GM12878 (cell line): ENCODE measurements at places on chromosomes 1 and 21. TPM values are rescaled to one million over a fixed set of nuclear protein-coding genes. Genes with fewer than 3 reads are reported as not detected.

GRCh38 chr1:22053861-22054770 lies 1.6 kb downstream of the CDC42 start:
- no peak for DNase-seq

DNA sequence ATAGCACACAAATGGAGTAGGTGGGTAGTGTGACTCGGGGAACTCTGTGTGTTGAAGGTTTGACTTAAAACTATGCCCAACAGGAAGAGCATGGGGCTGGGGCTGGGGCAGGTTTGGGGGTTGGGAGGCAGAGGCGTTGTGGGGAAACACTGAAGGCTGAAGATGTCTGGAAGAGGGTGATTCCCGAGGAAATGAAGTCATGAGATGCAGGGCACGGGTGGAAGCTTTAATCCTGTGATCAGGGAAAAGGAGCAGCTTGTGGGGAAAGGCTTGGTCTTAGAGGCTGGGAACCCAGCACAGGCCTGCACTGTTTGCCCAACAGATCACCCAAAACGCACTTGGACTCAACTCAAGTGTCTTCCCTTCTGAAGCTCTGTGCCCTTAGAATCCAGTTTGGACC lies 26.6 kb upstream of the CTBS start:
- DNase-seq, result no peak

DNA sequence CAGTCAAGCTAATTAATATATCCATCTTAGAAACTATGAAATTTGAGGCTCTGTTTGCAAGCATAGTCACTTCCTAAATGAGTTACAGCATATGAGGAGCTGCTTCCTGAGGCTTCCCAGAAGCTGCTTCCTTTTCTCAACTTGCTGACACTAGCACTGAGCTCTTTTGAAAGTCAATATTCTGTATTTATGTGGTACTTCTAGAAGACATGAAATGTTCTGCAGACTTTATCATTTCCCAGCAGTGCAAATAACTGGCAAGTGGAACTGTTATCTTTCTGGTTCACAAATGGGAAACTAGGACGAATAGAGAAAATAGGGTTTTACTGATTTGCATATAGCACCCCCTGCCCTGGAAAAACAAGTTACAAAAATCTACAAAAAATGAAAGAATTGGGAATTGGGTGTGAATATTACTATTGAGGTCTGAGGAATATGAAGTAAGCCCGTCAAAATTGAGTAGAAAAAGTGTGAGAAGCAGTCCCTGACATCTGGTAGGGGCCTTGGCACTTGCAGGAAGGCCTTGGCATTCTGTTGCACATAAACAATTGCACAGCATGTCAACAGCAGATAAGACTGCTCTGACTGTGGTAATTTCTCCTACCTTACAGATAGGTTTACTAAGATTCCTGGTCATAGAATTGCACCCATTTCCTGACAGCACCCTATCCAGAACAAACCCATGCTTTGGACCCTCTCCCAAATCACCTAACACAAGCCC lies 7.1 kb downstream of the GIPC2 start:
- no peak for DNase-seq

DNA sequence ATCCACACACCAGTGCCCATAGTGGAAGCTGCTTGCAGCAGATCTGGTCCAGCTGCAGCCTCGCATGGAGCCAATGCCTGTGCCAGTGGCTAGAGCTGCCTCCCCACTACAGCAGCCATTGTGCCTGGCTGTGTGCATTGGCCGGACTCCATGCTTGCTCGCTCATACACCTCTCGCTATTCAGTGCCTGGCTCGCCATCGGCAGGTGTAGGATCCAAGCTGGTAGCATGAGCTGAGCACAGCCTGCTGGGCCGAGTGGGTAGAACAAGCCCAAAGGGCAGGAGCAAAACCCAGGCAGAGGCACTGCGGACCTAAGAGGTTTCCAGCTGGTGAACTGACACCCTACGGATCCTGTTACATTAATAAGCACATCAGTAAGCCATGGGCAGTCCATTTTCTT lies 1184.1 kb downstream of the AMY1C start:
- no peak for DNase-seq

DNA sequence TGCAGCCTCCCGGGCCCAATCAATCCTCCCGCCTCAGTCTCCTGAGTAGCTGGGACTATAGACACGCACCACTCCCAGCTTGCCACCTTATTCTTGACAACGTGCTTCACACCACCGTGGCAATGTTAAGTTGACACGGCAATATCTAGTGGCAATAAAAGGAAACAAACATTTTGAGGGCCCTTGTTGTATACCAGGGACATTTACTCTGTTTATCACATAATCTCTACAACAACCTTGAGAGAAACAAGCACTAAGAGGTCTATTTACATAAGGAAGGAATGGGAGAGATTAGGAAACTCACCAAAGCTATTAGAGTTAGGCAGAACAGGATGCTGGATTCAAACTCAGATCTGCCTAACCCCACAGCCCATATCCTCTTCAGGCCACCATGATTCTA lies 3.1 kb downstream of the KLHDC8A start:
- no peak for DNase-seq

DNA sequence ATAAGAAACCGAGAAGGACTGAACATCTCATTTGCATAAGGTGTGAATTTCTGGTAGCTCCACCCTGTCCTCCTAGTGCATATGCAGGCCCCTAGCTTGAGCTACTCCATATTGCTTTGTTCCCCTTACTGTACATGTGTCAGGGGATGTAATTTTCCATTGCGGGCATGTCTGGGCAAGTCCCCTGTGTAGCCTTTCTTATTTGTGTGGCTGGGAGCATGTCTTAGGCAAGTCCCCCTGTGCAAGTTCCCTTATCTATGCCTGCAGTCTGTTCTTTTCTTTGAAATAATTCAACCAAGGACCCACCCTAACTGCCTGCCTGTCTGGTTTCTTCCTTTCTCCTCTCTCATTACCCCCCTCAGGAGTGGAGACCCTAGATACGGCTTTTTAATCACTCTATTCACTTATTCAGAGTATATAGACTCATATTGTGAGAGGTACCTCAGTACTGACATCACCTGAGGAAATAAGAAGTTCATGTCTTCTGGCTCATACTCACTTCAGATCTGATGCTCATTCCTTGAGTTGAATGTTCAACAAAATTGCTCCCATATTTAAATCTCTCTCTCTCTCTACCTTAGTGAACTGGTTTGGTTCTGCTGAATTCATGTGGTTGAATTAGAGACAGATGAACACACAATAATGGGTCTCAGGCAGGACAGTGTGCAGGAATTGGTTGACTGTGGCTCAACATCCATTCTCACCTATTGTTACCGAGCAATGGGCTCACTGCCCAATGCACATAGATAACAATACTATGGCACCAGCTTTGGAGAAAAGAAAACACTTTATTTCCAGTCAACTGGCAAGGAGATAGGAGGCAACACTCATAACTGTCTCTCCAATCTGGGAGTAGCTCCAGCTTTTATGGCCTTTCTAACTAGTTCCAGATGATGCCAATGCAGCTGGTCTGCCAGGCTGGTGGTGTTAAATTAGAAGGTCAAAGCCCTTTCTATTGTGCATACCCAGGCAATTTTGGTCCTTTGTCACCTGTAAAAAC lies 27.9 kb upstream of the NPL start:
- no peak for DNase-seq

DNA sequence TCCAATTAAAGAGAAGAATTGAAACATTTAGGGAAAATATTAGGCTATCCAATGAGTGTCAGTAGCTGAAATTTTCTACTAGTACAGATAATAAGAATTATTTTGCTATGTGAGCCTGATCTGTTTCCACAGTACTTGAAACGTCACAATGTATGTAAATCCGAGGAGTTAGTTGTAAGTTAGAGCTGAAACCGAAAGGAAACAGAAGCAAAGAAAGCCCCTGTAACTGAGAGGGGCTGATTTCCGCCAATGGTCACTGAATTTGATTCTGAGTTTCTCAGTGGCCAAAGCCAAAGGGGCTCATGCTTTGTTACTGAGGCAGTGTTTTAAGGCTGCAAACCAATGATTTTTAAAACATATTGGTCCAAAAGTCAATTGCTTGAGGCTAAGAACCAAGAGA lies 168.3 kb upstream of the DUSP10 start:
- no peak for DNase-seq

- no peak for DNase-seq
These were observed 9.5 kb downstream of the NOS1AP start for GRCh38 chr1:162079030-162079429.

GRCh38 chr1:84319662-84320061 lies 18.2 kb downstream of the SAMD13 start:
- no peak for DNase-seq

GRCh38 chr21:37845535-37845934 lies 70.7 kb downstream of the KCNJ6 start:
- no peak for DNase-seq

GRCh38 chr1:25858494-25858893 lies 763 bp downstream of the AUNIP start:
- no peak for DNase-seq

Gene OR2T35
- 0.49 and 0.66 TPM in 2 replicates for total RNA-seq

Gene CD5L
- total RNA-seq, result 0.10 and 0.43 TPM in 2 replicates

Gene KCNA3
- 3.1 and 3.3 TPM in 2 replicates for total RNA-seq

Gene CFHR3
- total RNA-seq, result not detected in 2 replicates
